ENCODE measurements at places on chromosomes 4 and X.
A peak's percentile ranks its signal among the peaks of the same experiment; 100 is the strongest.

DNA sequence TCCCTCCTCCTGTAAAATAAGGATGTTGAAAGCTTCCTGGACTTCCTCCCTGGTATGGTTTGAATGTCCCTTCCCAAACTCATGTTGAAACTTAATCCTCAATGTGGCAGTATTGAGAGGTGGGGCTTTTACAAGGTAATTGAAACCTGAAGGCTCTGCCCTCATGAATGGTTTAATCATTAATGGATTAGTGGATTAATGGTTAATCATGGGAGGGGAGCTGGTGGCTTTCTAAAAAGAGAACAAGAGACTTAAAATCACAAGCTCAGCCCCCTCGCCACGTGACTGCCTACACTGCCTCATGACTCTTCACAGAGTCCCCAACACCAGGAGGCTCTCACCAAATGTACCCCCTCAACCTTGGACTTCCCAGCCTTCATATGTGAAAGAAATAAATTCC lies 124.6 kb upstream of the ANXA3 start:
- no peak for DNase-seq

DNA sequence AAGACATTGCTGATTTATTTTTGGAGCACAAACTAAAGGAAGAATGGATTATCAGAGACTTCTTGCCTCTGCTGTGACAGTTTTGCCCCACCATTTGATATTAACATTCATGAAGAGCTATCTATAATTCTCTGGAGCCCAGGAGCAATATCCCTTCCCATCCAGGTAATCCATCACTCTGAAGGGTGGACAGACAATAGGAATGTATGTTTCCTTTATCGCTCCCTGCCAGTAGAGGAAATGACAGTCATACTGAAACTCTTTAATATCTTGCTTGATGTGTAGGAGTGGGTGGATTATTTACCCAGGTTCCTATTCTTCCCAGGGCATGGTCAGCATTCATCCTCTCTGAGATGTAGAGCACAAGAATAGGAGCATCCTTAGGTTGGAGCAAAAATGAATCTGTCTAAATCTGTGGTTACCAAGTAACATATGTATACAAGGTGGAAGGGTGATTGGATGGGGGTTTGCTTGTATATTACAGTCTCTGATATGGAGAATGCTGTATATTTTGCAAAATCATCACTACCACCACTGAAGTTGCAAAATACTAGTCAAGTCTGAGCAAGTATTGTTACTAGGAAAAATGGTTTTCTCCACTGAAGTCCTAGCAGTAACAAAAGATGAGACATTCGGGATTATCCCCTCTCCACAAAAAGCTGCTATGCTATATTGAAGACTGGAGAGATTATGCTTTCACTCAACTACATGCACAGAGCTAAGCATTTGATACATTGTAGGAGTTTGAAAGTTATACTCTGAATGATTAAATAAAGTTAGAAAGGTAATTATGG lies 151.6 kb downstream of the CBLL2 start:
- DNase-seq = no peak

DNA sequence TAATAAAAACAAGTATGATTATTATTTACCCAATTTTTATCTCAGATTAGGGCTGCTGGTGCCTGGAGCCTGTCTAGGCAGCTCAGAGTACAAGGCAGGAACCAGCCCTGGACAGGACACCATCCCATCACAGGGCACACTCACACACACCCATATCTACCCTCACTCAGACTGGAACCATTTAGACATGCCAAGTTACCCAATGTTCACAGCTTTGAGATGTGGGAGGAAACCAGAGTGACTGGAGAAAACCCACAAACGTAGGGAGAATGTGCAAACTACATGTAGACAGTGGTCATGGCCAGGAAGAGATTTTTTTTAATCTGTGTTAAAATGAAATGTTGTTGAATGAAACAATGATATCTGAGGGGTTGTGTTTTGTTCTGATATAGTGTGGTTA lies 35.7 kb upstream of the ADGRA3 start:
- no peak for DNase-seq

DNA sequence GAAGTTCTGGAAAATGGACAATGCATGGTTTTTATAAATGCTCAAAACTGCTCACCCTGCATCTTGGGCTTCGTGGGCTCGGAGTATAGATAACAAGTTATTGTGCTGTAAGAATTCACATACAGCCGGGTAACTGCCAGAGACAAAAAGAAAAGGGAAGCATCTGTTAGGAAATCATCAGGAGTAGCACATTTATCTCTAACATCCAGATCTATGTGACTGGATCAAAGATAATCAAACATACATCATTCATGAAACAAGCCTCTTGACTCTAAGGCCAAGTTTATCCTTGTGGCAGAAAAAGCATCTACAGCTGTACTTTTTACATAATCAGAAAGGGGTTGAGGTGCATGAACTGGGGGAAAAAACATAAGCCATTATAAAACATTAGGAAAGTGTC lies 264.2 kb downstream of the PPP3CA start:
- no peak for DNase-seq

DNA sequence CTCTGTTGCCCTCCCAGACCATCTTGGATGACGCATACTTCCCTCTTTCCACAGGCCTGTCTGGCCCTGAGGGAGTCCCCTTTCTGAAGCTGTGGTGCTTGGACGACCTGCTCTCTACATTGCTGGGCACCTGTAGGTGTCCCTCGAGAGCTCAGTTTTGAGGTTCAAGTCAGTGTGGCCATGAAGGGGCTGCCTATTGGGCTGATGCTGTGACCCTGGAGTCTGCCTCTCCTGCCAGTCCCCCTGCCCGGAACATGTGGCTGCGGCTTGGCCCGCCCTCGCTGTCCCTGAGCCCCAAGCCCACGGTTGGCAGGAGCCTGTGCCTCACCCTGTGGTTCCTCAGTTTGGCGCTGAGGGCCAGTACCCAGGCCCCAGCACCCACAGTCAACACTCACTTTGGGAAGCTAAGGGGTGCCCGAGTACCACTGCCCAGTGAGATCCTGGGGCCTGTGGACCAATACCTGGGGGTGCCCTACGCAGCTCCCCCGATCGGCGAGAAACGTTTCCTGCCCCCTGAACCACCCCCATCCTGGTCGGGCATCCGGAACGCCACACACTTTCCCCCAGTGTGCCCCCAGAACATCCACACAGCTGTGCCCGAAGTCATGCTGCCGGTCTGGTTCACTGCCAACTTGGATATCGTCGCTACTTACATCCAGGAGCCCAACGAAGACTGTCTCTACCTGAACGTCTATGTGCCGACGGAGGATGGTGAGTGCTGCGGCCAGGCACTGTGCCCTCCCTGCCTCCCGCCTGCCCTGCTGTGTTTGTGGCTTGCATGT lies 3.0 kb downstream of the NLGN3 start:
- DNase-seq = no peak

- peak; percentile 66 for DNase-seq
Measured at GRCh38 chrX:13101441-13102139, 57.2 kb upstream of the FAM9C start.

- no peak for DNase-seq
Measured at GRCh38 chr4:153371701-153372234, 27.3 kb downstream of the MND1 start.

DNA sequence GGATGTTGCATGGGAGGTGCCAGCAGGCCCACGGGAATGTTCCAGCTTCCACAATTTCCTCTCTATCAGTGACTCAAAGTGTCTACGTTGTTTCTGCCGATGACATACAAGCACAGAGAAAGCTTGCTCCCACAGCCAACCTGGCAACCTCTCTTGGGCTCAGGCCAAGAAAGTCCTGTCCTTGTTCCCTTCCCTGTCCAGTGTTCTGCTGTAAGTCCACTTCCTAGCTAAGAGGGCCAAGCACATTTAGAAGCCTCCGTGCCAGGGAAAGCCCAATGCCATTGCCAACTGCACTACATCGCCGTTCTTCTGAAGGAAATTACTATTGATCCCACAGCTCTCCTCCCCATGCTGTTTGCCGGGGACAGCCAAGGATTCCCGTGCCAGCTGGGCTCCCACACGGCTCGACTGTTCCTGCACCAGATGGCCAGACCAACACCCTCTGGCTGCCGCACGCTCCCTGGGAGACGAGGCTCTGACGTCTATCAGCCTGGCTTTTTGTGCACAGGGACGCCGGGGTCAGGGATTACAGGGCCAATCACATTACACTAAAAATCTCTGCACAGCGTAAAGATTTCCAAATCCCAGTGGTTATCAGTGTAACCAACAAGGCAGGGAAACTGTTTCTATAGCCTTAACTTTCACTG lies 284.0 kb downstream of the BCOR start:
- no peak for DNase-seq

DNA sequence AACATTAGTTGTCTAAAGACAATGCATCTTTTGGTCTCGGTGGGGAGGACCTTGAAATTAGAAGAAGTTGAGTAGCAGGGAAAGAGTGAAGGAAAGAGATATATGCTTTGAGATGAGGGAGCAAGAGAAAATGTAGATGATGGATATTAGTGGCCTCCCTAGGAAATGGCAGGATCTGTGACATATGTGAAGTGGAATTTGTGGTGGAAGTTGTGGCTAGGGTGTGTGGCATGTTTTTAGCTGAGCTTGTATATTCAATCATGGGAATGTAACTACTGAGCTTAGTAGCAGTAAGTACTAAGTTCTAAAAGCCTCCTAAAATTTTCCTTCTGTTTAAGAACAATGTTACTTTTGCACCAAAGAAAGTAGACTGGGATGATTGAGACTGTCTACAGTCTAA lies 382.8 kb upstream of the CTSO start:
- DNase-seq = no peak

DNA sequence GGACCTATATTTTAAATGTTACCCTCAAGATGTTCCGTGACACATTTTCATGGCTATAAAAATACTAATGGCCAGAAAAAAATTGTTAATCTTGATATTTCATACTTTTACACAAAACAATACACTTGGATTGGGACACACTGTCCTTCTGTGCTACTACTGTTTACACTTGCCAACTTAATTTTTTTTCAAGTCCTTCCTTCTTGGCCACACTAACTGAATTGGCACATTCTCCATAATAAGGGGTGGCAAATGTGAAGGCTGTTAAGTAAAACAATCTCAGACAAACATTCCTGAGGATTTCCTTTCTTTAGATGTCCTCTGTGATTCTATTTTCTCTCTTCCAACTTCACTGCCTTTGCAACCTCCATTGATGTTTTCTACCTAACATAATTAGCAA lies 225.8 kb downstream of the IQCM start:
- DNase-seq = no peak

GRCh38 chrX:124736553-124737270 lies 390.3 kb downstream of the SH2D1A start:
- no peak for DNase-seq

GRCh38 chrX:75748431-75748830 lies 36.6 kb downstream of the MAGEE2 start:
- no peak for DNase-seq

DNA sequence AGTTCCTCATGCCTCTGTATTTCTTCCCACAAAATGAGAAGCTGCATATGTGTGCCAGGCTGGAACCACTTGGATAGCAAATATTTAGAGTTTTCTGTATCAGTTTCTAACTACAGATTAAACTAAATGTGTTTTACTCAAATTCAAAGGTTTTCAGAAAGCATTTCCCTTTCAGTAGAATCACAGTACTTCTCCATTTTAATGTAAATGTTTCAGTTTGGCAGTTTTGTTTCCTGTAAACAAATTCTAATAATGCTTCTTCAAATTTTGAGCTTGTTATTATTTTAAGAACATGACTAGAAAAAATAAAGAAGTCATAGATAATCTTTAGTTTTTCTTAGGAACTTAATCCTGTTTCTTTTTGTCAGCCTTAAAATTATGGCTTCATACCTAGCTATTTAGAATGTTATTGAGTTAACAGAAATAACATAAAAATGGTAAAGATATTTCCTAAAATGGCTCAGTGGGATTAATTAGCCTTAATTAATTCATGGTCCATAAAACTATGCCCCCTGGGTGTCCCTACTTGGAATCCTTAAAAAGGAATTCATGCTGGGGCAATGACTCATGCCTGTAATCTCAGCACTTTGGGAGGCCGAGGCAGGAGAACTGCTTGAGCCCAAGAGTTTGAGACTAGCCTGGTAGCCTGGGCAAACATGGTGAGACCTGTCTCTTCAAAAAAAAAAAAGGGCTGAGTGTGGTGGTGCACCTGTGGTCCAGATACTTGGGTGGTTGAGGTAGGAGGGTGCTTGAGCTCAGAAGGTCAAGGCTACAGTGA lies 83.8 kb upstream of the GPR34 start:
- no peak for DNase-seq

DNA sequence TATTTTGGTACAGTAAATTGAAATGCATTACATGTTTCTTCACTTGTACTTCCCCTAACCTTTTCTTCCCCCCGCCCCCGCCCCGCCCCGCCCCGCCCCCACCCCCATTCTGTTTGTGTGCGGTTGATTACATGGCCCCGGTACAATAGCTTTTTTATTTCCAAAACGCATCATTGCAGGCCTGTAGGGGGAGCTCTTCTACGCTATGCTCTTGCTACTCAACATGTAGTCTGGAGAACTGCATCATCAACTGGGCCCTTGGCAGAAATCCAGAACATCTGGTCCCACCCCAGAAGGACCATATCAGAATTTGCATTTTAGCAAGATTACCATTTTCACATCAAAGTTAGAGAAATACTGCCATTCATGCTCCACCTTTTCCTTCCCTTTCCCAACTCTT lies 333.3 kb upstream of the DDX53 start:
- DNase-seq = no peak

DNA sequence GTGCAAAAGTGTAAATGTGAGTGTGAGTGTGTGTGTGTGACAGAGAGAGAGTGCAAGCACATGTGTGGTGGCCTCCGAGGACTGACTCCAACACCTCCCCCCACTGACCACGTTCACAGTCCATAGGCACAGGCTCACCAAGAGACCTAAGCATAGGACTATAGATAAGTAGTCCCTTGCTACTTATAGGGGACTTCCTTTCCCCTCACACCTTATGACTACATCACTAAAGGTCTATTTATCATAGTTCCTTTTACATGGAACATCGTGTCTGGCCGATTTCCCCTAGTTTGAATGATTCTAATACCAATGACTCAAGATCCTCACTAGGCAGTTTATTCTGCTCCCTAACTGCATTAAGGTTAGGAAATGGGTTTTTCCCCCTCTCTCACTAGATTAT lies 17.8 kb downstream of the FRMPD3 start:
- DNase-seq = no peak

GRCh38 chr4:78781924-78782323 lies 5.8 kb downstream of the BMP2K start:
- DNase-seq = no peak

DNA sequence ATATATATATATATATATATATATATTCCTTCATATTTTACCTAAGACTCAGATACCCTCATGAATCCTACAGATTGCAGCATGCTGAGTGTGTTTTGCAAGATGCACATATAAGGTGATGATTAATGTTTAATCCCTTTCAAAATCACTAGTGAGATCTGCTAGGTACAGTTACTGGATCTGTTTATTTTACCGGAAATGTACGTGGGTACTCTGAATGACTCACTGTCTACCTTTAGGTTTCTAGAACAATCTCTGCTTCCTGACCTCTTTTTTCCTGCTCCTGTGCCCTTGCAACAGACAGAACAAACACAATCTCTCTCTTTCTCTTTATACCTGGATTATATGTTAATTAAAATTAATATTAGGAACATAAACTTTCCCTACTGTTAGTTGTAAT lies 379.6 kb downstream of the FAM133A start:
- no peak for DNase-seq

Measured in Panc1 (cell line).